Activated naive CD4-positive, alpha-beta T cell treated with anti-CD3 and anti-CD28 coated beads, Interleukin-2, amount 50 U/mL, for 16 hours (primary cell): ENCODE measurements at places on chromosomes 2 and 18.

DNA sequence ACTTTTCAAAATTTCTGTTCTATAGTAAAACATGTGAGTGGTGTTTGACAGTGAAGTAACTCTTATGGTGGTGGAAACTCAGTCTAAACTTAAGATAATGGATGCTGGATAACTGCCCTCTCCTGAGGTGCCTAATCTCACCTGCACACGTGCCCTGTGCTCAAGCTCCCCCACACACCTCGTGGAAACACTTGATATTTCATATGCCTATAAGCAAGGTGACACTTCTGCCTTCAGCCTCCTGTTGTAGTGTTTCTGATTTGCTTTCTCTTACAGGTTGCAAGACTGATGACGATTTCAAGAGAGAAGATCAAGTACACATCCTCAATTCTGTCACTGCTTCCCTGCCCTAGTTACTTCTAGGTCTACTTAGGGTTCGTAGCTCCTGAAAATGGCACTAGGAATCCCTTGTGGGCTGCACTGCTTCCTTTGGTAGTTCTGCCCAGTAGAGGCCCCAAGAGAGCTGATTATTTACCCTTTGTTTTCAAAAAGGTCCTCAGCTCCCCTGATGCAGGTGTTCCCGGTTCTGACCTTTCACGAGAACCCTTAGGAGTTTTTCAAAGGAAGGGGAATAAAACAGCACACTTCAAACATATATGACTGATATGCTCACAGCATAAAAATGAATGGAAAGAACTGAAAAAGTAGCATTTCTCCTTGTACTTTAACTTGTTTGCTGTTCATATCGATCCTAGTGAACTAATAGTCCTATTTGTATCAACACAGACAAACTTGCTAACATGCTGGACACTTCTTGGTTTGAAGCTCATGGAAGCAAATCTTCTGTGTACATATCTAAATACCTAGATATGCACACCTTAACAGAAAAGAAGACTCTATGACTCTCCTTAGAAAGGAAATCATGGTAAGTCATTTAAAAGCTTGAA, 6.7 kb downstream of the CAVIN2 start:
- no peak for DNase-seq

GRCh38 chr2:230658577-230658876, 54.1 kb upstream of the CAB39 start:
- no peak for DNase-seq

DNA sequence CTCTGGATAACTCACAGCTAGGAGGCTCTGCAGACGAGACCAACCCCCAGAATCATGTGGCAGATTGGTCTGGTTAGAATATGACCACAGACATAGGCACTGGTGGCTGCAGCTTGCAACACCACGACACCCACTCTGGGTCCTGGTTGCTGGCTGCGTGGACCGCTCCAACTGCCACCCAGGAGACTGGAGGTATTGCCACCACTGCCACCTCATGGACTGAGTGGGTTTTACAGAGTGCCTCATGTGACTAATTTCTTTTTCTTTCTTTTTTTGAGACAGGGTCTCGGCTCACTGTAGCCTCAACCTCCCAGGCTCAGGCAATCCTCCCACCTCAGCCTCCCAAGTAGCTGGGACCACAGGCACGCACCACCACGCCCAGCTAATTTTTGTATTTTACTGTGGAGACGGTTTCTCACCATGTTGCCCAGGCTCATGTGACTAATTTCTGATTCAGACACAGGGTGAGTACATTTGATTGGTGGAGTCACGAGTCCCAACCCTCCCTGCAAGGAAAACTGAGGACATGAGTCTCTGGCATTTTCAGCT, 29.9 kb upstream of the NT5DC4 start:
- peak; percentile 64 for DNase-seq

- no peak for DNase-seq
These were observed 543.0 kb downstream of the PLCL1 start for GRCh38 chr2:198347349-198347748.

- no peak for DNase-seq
These were observed 99.2 kb downstream of the PTPRM start for GRCh38 chr18:7666195-7666776.

GRCh38 chr2:31222071-31222470, 4.8 kb upstream of the CAPN14 start:
- no peak for DNase-seq

- no peak for DNase-seq
These were observed 171.4 kb upstream of the SERPINE2 start for GRCh38 chr2:224210286-224211180.

- DNase-seq: no peak
These were observed 42.2 kb downstream of the KLHL14 start for GRCh38 chr18:32730620-32731091.

GRCh38 chr2:70730730-70731129, 37.3 kb downstream of the ADD2 start:
- DNase-seq: no peak

DNA sequence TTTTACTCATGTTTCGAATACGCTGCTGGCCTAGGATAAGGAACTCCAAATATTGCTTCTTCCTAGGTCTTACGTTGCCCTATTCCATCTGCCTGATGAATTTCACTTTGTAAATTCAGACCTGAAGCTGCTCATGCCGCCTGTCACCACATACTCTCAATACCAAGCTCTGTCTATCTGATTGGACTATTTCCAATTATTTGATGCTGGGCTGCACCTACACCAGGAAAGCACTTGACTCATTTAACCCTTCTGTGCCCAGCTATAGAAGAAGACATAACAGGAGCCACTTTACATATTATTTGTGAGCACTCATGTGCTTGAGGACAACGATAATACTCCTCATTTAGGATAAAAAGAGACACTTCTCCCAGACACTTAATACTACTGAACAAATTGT, 1293.9 kb upstream of the LRRTM1 start:
- DNase-seq: no peak

DNA sequence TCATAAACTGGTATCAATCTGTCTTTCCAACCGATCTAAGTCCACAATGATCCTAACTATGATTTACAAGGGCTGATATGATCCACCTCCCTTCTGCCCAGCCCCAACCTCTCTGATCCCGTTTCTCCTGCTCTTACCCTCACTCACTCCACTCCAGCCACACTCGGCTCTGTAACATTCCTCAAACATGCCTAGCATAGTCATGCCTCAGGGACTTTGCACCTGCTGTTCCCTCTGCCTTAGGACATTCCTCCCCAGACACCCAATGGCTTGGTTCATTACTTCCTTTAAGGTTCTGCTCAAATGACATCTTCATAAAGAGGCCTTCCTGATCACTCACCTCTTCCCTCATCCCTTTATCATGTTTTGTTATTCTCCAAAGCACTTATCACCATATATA, 9.2 kb downstream of the DUSP11 start:
- DNase-seq: no peak

GRCh38 chr2:98894331-98895000, 41.6 kb downstream of the CRACDL start:
- DNase-seq: no peak

GRCh38 chr2:231222318-231223000, 24.0 kb downstream of the ARMC9 start:
- DNase-seq: no peak

DNA sequence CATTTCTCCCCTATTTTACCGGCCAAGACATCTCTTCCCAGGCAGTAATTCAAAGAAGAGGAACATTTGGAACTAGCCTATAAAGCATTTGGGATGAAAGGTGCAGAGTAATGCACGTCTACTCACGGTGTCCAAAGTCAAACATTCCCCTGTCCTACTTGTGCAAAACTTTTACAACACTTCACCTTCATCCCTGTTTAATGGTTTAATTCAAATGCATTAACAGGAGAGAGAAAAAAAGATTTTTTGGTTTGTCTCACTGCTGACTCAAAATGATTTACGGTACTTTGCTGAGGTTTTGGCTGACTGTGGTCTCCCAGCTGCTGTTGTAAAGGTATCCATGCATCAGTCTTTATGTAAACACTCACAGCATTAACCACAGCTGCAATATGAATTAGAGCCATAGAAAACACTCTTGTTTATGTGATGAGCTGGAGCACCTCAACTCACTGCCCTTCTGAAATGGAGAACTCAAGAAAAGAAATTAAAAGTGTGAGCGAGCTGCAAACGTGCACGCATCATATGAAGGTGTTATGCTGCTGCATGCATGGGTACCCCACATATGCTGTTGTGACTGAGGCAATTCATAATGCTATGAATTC, 220.5 kb downstream of the PIEZO2 start:
- DNase-seq: no peak

DNA sequence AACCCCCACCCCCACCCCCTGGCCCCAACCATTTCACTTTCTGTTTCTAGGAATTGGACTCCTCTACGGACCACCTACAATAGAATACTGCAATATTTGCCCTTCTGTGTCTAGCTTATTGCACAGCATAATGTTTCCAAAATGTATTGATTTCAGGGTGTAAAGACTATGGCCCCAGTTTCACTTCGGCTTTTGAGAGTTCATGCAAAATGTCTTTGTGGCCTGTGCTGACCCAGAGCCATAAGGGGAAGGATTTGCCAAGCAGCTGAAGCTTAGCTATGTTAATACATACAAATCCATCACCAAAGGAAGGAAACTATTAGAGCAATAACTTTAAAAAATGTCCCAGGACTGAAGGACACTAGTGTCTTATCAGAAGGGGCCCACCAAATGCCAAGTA, 11.2 kb upstream of the ATP9B start:
- DNase-seq: no peak

DNA sequence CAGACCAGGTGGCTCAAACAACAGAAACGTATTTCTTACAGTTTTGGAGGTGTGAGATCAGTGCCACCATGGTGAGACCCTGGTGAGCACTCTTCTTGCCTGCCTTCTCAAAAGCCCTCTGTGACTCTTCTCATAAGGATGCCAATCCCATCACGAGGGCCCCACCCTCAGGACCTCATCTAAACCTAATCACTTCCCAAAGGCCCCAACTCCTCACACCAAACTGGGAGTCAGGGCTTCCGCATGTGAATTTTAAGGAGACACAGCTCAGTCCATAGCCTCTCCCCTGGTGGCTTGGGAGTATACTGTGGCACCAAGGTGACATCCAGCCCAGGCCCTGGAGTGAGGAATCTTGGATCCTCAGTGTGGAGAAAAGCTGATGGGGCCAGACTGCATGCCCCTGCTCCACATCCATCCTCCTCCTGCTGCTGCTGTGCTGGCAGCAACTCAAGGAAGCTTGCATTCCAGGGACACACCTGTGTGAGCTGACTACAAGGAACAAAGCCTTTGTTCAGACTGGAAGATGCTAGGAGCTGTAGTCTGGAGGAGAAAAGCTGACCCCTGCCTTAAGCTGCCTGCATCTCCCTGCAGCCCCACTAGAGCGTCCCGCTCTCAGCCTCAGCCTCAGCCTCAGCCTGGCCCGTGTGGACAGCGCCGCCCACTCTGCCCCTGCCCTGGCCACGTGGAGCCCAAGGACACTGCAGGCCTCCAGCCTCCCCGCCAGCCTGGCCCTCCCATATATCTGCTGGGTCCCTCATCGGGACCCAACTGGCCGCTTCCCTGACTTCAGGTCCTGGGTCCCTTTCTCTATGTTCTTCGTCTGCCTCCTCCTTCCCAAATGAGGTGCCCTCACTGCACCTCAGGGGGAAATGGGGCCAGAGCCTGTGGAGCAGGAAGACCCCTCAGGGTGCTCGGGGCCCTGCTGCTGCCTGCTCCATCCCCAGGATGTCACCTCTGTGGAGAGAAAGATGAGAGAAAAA, 87.8 kb upstream of the RAB6C start:
- DNase-seq: no peak

DNA sequence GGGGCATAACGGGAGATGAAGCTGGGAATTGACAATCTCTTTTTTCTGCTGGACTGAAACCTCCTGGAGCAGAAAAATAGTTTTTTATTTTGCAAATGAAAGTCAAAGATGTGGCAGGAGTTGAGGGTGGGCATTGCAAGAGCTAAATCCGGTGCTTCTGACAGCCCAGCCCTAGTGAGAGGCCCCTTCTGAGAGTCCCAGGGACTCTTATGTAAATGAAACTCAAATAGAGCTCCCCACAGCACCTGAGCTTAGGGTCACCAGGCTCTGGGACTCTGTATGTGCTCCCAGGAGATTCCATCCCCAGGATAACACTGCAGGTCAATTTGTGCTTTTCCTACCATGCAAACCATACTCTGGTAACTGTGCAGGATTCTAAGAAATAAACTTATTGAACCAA, 192.8 kb downstream of the ANKRD30B start:
- no peak for DNase-seq

- DNase-seq: no peak
These were observed 1.4 kb downstream of the KRCC1 start for GRCh38 chr2:88053934-88054781.

DNA sequence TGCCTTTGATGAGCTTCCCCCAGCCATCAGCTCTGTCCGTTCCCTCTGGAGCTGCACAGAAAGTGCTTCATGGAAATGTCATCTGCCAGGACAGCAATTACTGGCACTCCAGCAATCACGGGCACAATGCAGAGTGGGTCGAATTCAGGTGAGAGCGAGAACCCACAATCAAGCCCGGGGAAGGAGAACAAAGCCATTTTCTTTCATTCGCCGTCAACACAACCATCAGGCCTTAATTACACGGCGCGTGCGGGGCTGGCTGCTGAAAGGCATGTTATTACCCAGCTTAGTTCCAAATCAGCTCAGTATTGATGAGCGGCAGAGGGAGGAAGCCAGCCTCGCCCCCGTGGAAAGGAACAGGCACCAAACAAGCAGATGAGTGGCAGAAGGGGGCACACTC, 143.9 kb downstream of the MYT1L start:
- DNase-seq: no peak

DNA sequence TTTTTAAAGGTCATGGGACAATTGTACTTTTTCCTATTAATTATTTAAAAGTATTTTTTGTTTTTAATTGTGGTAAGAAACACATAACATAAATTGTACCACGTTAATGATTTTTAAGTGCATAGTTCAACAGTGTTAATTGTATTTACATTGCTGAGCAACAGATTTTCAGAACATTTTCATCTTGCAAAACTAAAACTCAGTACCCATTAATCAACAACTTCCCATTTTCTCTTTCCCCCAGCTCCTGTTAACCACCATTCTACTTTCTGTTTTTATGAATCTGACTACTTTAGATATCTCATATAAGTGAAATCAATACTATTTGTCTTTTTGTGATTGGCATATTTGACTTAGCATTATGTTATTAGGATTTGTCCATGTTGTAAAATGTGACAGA, 483.9 kb upstream of the ZNF804A start:
- no peak for DNase-seq

DNA sequence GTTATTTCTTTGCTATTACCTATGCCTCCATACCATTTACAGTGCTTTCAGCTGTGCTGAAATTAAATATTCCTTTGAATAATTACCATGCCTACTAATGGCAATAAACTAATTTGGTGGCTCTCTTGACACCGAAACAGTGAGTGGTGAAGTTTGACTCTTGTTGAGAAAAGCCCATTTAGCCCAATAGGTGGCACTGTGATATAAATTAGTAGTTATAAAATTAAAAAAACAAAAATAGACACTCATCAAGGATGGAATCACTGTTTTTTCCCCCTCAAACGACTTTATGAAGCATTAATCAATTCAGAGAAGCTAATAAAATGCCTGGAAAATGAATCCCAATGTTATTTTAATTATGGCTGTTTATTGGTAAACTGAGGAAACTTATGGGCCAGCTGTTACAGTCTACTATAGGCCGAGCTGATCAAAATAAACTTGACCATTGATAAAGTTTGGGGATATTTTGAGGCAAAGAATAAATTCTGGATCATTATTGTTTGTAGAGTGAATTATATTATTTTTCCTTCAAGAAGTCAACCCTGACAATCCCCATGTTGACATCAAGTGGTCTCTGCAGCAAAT, 339.6 kb downstream of the TRIB2 start:
- DNase-seq: no peak

- DNase-seq: no peak
These were observed 55.0 kb downstream of the ARHGAP25 start for GRCh38 chr2:68789603-68790002.
